Stimulated activated CD4-positive, alpha-beta T cell treated with anti-CD3 and anti-CD28 coated beads, Interleukin-1b, Interleukin-23, amount 100 ng/mL, for 1 hour (primary cell): ENCODE measurements at places on chromosomes 6 and 20.

GRCh38 chr20:62215991-62216635 is 4.0 kb downstream of the HRH3 start:
- no peak for DNase-seq

DNA sequence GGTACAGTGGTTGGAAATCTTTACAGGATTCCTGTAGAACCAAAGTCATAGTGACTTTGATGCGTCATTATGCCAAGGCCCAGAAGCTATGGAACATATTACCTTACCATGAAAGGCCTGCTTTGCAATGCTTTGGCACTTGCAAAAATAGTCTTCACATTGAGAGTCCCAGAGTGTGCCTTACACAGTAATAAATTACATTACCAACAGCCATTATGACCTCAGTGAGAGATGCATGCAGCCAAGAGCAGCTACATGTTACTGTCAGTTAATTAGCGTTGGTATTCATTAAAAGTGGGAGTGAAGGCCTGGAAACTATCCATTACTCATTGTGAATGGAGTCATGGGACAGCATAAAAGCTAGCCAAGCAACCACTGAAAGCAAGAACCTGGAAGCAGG is 39.2 kb upstream of the HDDC2 start:
- no peak for DNase-seq

- no peak for DNase-seq
Observed at GRCh38 chr6:46893648-46894047, 28.1 kb downstream of the ADGRF5 start.

GRCh38 chr6:137365707-137366437 is 128.3 kb downstream of the OLIG3 start:
- DNase-seq = no peak

DNA sequence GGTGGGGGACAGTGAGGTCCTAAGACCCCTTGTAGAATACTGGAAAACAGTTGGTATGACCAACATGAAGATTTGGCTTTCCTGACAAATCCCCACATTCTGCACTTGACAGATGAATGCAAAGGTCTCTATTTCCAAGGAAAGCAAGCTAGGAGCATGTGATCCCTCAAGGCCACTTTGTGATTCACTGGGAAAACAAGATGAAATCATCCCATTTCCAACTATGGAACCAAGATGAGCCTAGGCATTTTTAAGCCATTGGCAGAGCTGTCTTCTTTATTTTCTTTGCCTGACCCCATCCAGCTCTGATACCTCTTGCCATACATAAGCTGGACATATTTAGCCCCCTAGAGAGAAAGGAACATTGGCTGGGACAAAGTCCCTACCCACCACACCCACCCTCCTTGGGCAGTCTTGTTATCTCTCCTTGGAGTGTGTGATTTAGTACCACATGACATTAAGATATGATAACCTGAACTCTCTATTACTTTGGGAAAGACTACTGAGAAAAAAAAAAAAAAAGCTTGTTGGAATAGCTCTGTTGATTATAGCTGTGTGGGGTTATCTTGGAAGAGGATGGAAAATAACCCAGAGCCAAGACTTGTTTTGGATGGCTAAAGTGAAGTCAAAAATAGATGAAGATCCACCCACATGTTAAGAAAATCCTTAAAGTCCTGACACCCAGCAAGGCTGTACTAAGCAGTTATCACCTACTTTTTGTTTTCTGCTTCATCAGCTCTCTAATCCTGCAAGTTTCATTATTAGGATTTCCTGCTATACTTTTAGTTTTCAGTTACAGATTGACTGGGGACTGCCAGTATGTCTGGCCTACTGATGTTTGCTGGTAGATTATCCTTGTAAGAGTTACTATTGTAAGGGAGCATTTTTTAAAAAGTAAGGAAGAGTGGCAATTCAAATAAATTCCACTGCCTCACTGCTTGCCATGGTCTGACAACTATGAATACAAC is 90.1 kb upstream of the PREP start:
- DNase-seq = no peak

- DNase-seq = no peak
Observed at GRCh38 chr6:35141007-35141655, at the start of gene TCP11. TCP11 (minus strand) TSS chr6:35141339; CDS start chr6:35140870, 469 bp downstream.

GRCh38 chr20:15889514-15890256 is 683.6 kb downstream of the KIF16B start:
- no peak for DNase-seq

GRCh38 chr6:64037427-64037826 is 401.8 kb downstream of the PHF3 start:
- no peak for DNase-seq

- no peak for DNase-seq
Observed at GRCh38 chr6:90078513-90079289, 184.4 kb downstream of the GJA10 start.

GRCh38 chr6:21342501-21342900 is 251.1 kb upstream of the SOX4 start:
- DNase-seq = no peak

DNA sequence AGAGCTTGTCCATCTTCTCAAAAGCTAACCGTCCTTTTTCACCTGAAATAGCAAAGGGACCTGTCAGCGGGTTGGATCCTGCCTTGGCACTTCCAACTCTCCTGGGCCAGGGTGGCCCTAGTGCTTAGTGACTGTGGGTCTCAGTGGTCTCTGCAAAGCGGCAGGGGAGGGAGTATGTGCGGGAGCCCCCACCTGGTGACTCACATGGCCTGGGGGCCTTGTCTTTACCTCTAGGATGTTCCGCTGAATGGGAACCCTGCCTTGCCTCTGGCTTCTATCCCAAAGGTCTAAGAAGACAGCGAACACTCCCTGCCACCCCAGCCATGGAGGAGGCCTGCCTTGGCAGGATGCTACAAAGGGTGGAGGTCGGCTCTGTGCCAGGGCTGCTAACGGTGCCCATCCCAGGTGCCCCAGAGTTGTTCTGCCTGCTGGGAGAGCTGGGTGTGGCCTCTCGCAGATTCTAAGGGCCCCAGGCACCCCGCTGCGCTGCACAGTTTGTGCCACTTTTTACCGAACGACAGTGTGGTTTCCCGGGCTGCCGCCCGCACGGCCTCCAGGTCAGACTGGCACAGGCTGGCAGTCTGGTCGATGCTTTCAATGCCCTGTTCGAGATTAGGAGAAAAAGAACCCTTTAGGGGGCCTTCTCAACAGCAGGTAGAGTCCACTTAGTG is 77.2 kb downstream of the PTPN1 start:
- DNase-seq = no peak

DNA sequence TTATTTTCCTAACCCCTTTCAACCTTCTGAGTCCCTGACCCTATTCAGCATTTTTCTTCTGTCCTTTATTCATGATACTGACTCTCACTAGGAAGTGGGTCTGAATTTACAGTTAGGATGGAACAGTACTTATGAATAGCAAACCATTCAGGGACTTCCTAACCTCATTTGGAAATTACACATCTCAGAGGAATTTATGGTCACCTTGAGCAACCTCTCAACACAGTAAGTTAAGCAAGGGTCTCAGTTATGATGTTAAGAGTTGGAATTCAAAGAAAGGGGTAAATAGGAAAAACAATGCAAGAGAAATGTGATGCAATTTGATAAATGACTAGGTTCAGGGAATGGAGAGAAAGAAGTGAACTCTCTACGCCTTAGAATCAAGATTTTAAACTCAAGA is 97.3 kb downstream of the GPR6 start:
- no peak for DNase-seq

- DNase-seq = no peak
Observed at GRCh38 chr6:47069156-47069555, 27.0 kb upstream of the ADGRF1 start.
